Progenitor cell of endocrine pancreas (in vitro differentiated cells): ENCODE measurements at places on chromosomes 7 and 10.
A peak's percentile ranks its signal among the peaks of the same experiment; 100 is the strongest.

DNA sequence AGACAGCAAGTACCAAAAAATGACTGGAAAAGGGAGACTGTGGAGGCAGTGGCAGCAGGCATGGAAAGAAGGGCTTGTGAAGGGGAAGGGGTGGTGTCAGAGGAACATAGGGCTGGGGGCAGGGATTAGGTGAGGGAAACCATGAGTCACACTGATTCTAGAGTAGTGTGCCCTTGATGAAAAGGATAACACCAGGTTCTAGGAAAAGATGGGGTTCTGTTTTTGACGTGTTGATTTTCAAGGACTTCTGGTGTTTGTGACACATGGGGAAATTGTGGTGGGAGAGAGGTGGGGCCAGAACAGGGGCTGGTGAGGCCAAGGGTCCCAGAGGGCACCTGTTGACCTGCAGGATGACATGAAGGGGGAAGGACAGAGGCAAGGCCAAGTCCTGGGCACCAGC is 57.1 kb downstream of the FIGNL1 start:
- no peaks in the 10 kb centered on the region for H3K4me1 ChIP-seq
- H3K27ac ChIP-seq: no peak overlapping the region
- no peaks in the 10 kb centered on the region for H3K36me3 ChIP-seq
- H3K4me3 ChIP-seq: no peak overlapping the region
- DNase-seq: no peak

- H3K27ac ChIP-seq: no peak overlapping the region
- H3K4me3 ChIP-seq: no peak overlapping the region
- no peaks in the 10 kb centered on the region for H3K4me1 ChIP-seq
- H3K27me3 ChIP-seq: no peaks in the 10 kb centered on the region
Measured at GRCh38 chr7:40889099-40889498, 754.3 kb downstream of the SUGCT start.

GRCh38 chr10:105585753-105586152 is 944.7 kb downstream of the SORCS3 start:
- no peaks in the 10 kb centered on the region for H3K4me1 ChIP-seq
- H3K27ac ChIP-seq: no peak overlapping the region
- H3K27me3 ChIP-seq: no peaks in the 10 kb centered on the region
- H3K36me3 ChIP-seq: no peaks in the 10 kb centered on the region

DNA sequence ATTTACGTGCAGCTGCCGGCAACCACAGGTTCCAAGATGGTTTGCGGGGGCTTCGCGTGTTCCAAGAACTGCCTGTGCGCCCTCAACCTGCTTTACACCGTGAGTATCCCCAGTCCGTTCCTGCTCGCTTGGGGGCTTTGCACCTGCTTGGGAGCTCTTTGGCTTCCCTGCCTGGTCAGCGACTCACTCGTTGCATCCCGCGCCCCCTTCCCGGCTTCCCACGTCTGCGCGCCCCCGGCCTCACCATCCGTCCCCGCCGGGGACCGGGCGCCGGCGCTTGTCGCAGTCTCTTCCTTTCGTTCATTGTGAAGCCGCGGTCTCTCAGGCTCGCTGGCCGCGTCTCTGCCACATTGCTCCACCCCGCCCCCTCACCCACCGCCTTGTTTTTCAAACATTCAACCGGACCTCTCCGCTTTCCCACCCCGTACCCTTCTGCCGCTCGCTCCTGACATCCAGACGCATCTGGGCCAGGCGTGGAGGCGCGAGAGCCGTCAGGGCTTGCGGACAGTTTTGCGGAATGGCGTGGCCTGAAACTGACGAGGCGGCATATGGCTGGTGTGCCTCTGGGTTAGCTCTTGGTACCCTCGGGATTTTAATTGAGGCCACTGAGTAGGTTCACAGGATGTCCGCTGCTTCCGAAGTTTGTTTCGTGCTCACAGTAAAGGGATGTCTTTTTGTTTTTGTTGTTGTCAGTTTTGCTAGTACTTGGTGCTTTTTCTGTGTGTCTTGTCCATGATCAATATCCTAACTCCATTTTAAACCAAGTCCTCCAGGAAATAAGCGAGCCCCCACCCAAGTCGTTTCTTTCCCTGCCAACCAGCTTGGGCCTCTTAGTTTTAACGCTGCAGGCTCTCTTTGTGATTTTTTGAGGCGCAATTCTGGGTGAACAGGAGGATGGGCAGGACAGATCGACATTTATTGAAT is 639 bp downstream of the TSPAN13 start:
- H3K27me3 ChIP-seq: no peaks in the 10 kb centered on the region
- peak overlapping the region; percentile 88 for H3K4me3 ChIP-seq
- peaks cover 4% of the 10 kb centered on the region for H3K36me3 ChIP-seq
- peak overlapping the region; percentile 95 for H3K27ac ChIP-seq
